ENCODE measurements at places on chromosomes 12 and 14. TPM values are rescaled to one million over a fixed set of nuclear protein-coding genes. Genes with fewer than 3 reads are reported as not detected.

DNA sequence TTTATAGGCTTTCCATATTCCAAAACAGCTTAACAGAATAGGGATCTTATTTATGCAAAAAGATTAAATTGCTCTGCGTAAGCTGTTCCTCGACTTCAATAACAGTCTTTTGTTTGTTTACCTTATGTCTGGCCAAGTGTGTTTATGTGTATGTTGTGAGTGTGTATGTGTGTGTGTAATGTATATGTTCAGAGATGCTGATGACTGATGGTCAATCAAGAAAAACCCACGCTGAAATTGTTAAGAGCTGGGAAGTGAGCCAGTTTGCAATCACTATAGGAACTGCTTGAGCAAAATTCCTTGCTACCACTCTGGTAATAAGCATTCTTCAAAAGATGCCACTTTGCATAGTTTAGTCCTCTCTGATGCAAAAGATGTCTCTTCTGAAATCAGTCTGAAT is 59.6 kb downstream of the PRKD1 start:
- no peak for DNase-seq

GRCh38 chr12:42091769-42092168 is 52.9 kb downstream of the GXYLT1 start:
- DNase-seq: no peak

DNA sequence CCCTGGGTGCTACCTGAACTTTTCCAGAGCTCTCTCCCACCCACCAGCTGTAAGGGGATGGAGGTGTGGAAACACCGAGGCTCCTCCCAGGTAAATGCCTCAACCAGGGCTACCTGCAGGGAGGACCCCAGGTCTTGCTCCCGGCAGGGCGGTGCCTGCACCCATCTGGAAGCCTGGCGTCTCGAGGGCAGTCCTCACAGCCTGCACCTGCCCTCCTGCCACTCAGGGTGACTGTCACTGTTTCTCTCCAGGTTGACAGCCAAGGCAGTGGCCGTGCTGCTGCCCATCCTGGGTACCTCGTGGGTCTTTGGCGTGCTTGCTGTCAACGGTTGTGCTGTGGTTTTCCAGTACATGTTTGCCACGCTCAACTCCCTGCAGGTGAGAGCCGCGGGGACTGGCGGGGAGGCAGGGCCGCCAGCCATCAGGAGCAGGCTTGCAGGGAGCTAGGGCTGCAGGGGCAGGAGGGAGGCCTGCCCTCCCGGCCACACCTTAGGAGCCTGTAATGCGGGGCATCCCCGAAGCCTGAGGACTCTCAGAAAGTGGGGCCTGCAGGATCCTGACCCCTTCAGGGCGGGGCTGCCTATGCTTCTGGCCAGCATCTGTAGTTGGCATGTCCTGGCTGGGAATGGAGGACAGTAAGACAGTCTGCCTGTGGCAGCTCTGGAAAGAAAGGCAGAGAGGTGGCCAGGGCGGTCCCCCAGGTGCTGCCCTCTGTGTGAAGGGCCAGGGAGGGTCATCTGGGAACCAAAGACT is 182.3 kb downstream of the ADGRD1 start:
- DNase-seq: no peak

DNA sequence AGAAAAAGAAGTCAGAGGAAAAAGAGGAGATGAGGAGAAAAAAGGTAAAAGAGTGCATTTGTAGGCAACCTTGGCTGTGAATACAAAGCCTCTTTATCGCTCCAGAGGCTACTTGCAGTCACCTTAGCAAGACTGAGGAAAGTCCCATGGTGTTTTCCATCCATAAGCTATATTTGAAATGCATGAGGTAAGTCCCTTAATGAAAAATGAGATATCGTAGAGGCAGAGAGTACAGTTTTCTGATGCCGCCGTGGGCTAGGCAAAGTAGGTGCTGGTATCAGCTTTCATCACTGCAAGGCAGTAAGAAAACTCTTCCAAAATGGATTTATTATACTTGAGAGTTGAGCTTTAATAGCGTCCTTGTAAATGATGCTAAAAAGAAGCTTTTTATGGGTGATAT is 186.8 kb downstream of the ASCL1 start:
- DNase-seq: no peak

DNA sequence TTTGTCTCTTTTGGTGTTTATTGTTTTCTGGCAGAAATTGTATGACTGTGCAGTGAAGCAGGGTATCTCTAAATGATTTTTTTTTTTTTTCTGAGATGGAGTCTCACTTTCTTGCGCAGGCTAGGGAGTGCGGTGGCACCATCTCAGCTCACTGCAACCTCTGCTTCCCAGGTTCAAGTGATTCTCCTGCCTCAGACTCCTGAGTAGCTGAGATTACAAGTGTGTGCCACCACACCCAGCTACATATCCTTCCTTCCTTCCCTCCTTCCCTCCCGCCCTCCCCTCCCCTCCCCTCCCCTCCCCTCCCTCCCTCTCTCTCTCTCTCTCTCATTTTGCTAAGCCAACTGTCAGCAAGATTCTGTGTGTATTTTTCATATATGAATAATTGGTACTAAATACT is 94.4 kb downstream of the PPHLN1 start:
- DNase-seq: no peak

- DNase-seq: no peak
Observed at GRCh38 chr12:80040075-80040738, 59.1 kb upstream of the OTOGL start.

DNA sequence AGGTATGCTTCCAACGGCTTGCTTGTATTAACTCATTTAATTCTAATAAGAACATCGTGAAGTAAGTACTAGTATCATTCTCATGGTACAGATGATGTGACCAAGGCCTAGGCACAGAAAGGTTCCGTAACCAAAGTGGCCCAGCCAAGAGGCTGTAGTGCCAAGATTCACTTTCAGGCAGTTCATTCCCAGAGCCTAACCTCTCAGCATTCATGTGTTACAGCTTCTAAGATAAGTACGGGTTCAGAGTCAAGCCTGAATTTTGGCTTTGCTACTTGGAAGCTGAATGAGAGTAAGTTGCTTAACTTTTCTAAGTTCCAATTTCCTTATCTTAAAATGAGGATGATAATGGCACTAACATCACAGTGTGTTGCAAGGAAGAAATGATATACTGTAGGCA is 379.9 kb downstream of the AEBP2 start:
- DNase-seq: no peak

GRCh38 chr12:19398376-19399363 is 40.6 kb upstream of the AEBP2 start:
- no peak for DNase-seq

The KRT73 gene
- not detected for total RNA-seq
